ENCODE measurements at places on chromosomes 13 and 19. TPM values are rescaled to one million over a fixed set of nuclear protein-coding genes. Genes with fewer than 3 reads are reported as not detected.

Gene TGFBR3L
- not detected for total RNA-seq

Gene LGI4
- total RNA-seq, result 0.15 TPM

Gene ATP4A
- not detected for total RNA-seq

Gene GRIN2D
- total RNA-seq, result 0.23 TPM

Gene FLT3LG
- 1.9 TPM for total RNA-seq

Gene IQCN
- total RNA-seq, result 0.23 TPM

Gene PPM1N
- total RNA-seq, result 0.35 TPM

Gene PRR36
- not detected for total RNA-seq

Gene NLRP11
- total RNA-seq, result not detected

Gene BRSK1
- 11.3 TPM for total RNA-seq

Gene IZUMO4
- 0.90 TPM for total RNA-seq

Gene TTC9B
- not detected for total RNA-seq

Gene SELENOV
- not detected for total RNA-seq

Gene ZNF44
- 9.2 TPM for total RNA-seq

Gene PRR19
- not detected for total RNA-seq

Gene CACNG6
- total RNA-seq, result 6.3 TPM

Gene PDX1
- not detected for total RNA-seq

Gene XAB2
- total RNA-seq, result 24.5 TPM

Gene ZNF221
- 6.3 TPM for total RNA-seq

Gene ZNF773
- total RNA-seq, result 27.1 TPM

Gene WDR18
- 37.1 TPM for total RNA-seq

Gene FGF14
- total RNA-seq, result under 0.01 TPM

Gene HCST
- total RNA-seq, result 4.6 TPM

Gene EBI3
- total RNA-seq, result not detected

Gene FGF21
- not detected for total RNA-seq

Gene CYP2F1
- total RNA-seq, result not detected

Gene COX7A1
- 50.9 TPM for total RNA-seq

Gene ANGPTL4
- 7.4 TPM for total RNA-seq

Gene SMIM17
- total RNA-seq, result not detected

Gene CLEC4M
- not detected for total RNA-seq

Gene PCDH8
- total RNA-seq, result not detected

Gene SULT2B1
- 0.12 TPM for total RNA-seq

Gene OR7A5
- total RNA-seq, result not detected

Gene CYP4F12
- 0.70 TPM for total RNA-seq

Gene DYRK1B
- total RNA-seq, result 9.0 TPM

Gene TPRX2
- total RNA-seq, result not detected

Gene ARL11
- total RNA-seq, result not detected

Gene ZNF112
- 6.7 TPM for total RNA-seq

Gene KLK2
- total RNA-seq, result not detected

Gene ZNF8
- 1.6 TPM for total RNA-seq

Gene ZNF91
- 12.6 TPM for total RNA-seq

Gene KCNJ14
- 0.59 TPM for total RNA-seq

Gene TLE6
- total RNA-seq, result 0.12 TPM

Gene OVOL3
- total RNA-seq, result not detected

Gene ANO8
- total RNA-seq, result 4.8 TPM

Gene NANOS3
- total RNA-seq, result not detected

Gene C13orf46
- total RNA-seq, result 0.12 TPM
